ENCODE measurements at places on chromosomes 2 and 18.

- DNase-seq = no peak
These were observed 50.4 kb upstream of the AFF3 start for GRCh38 chr2:100192825-100193224.

GRCh38 chr2:3460831-3461800 lies 58.2 kb downstream of the ADI1 start:
- no peak for DNase-seq

- no peak for DNase-seq
These were observed 2.2 kb downstream of the B3GNT2 start for GRCh38 chr2:62197925-62198633.

GRCh38 chr18:28334516-28334915 lies 157.6 kb upstream of the CDH2 start:
- DNase-seq = no peak

GRCh38 chr2:179247318-179248023 lies 17.2 kb downstream of the SESTD1 start:
- no peak for DNase-seq

DNA sequence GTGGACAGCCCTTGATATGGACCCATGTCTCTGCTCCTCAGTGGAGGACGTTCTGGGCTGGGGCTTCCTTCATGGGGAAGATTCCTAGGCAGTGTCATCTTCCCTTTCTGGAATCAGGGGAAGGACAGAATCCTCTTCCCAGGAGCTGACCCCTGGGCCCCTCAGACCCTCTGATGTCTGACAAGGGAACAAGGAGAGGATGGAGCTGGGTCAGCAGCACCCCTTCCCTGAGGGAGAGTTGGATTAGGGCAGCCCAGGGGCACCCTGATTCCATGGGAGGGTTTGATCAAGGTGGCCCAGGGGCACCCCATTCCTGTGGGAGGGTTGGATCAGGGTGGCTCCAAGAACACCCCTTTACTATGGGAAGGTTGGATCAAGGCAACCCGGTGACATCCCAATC lies 86.5 kb downstream of the ACKR3 start:
- no peak for DNase-seq

DNA sequence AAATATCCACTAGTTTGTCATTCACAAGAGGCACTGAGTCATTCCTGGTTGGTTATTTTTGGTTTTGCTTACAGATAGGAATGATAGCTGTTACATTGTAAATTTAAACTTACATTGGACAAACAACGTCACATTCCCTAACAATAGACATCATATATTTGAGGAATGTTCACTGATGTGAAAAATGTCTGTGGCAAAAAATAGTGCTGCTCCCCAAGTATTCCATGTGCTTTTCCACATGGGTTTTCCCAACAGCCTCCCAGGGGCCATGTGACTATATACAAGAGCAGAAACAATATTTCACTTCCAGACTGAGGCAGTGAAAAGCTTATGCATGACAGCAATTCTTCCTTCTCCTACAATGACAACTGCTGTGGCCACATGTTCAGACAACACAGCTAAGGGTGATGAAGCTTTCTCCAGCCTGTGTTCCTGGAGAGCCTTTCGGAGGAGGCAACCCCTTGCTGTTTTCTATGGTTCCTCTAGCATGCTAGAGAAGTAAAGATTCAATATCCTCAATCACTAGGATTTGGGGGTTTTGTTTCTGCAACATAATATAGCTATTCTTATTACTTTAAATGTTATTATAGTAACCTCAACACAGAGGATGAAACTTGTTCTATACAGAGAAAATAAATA lies 202.7 kb downstream of the PTH2R start:
- DNase-seq = no peak

GRCh38 chr2:79892123-79892522 lies 379.3 kb downstream of the CTNNA2 start:
- DNase-seq = no peak

- no peak for DNase-seq
These were observed 74.9 kb downstream of the TDRD15 start for GRCh38 chr2:21198637-21199036.

DNA sequence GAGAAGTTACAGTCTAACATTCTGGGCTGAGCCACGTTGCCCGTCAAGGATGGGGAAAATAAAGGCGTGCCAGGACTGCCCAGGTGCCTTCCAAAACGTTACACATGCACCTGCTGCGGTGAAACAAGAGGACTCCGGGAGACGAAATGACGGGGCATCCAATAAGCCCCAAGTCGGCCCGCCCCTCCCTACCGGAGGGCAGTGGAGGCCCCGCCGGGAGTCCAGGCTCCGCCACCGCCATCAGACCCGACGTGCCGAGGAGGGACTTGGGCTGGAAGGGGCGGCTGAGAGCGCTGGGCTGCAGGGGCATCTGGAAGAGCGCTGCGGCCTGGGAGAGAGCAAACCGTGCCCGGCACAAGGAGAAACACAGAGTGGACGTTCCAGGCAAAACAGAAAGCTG lies 112.5 kb upstream of the GPC1 start:
- DNase-seq = no peak

- DNase-seq = no peak
These were observed 176.3 kb downstream of the SEPTIN10 start for GRCh38 chr2:109437325-109438090.

- DNase-seq = no peak
These were observed 138.9 kb upstream of the CDH19 start for GRCh38 chr18:66742832-66743231.

DNA sequence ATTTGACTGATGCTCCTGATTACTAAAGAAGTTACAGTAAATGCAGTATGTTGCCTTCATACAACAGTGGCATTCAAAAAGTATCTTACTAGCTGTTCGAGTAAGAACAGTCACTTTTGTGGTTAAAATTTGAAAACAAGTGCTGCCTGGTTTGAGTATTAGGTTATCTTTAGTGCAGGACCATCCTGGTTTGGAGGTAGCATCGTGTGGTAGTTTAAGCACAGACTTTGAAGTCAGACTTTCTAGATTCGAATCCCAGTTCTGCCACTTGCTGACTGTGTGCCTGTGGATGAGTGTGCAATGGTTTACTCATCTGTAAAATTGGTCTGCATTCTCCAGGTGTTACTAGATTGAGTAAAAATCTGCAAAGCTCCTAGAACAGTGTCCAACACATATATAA lies 96.8 kb downstream of the SGPP2 start:
- DNase-seq = no peak

DNA sequence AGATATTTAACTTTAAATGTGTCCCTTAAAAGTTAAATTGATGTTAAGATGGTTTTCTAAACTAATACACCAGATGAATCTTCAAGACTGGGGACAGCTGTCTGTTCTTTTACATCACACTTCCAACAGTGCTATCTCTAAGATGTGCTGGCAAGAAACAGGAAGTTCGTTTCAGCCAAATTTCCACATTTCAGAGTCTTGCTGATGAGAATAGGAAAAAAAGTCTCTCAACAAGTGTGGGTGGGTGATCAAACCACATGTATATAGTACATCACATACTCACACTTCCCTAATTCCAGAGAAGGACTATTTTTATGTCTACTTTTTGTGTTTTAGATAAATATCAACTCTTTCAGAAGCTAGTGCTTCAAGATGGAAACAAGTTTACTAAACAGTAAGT lies 1712.8 kb upstream of the TMEFF2 start:
- DNase-seq = no peak
